G401 (cell line): ENCODE measurements at places on chromosomes 1 and 21.

- no peak for DNase-seq
These were observed 39.0 kb downstream of the TBX19 start for GRCh38 chr1:168319691-168320090.

GRCh38 chr1:43156026-43156425, 16.1 kb downstream of the EBNA1BP2 start:
- no peak for DNase-seq

DNA sequence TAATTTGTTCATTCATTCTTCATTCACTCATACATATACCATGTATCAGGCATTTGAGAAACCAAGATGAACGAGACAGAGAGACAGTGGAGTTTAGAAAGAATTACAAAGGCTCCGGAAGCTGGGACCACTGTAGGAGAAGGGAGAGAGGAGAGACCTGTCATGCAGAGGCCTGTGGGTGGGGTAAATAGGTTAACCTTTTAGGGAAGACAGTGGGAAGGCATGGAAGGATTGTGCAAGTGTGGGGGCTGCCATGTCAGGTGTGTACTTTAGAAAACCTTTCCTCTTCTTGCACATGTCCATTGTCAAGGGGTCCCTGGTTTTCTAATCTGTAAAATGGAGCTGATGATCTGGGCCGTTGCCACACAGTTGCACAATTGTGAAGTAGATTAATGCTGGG, 44.2 kb upstream of the POU3F1 start:
- DNase-seq = no peak

DNA sequence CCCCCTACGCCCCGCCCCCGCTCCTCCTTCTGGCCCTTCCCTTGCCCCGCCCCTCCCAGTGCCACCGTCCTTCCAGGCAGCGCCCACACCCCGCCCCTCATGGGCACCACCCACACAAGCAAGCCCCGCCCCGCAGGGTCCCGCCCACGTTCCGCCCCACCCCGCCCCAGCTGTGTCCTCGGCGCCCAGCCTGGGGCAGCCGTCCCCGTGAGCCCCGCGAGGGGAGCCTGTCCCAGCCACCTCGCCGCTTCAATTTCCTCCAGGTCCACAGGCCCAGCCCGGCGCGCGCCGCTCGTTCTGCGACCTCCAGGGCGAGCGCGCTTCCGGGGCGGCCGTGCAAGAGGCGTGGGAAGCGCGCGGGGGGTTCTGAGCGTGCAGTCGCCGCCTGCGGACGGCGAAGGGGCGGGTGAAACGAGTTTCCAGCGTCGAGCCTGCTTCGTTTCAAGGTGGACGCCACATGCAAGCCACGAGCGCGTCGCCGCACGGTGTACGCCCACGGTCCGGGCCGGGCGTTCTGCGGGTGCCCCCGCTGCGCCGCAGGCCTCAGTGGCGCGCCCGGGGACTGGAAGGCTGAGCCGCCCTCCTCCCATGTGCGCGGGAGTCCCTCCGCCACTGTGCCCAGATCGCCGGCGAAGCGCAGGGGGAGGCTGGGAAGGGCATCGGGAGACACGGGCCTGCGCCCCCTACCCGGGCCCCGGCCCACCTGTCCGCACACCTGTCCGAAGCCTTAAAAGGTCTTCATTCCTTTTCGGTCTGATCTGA, 10.8 kb upstream of the FAAP20 start:
- DNase-seq = peak; percentile 87

DNA sequence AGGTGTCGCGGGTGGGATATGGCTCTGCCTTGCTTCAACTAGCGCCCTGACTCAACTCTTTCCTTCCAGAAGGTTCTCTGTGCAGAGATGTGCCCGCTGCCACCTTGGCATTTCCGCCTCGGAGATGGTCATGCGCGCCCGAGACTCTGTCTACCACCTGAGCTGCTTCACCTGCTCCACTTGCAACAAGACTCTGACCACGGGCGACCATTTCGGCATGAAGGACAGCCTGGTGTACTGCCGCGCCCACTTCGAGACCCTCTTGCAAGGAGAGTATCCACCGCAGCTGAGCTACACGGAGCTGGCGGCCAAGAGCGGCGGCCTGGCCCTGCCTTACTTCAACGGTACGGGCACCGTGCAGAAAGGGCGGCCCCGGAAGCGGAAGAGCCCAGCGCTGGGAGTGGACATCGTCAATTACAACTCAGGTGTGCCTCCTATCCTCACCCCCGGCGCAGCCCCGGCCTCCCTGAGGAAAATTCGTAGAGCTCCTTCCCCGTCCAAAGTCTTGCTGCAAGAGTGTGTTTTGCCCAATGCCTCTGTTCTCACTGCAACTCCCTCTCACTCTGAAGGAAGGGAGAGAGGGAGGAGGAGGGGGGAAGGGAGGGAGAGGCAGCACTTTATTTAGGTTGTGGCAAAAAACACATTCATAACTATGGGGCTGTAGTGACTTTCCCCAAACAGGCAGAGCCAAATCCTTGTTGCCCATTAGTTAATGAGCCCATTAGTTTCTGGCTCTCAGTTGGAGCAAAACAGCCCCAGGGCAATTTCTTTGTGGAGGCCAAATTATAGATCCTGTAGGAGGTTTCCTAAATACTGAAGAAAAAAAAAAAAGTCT, 4.3 kb downstream of the LHX9 start:
- DNase-seq = no peak

GRCh38 chr21:37244501-37245095, 22.5 kb downstream of the VPS26C start:
- DNase-seq = no peak

DNA sequence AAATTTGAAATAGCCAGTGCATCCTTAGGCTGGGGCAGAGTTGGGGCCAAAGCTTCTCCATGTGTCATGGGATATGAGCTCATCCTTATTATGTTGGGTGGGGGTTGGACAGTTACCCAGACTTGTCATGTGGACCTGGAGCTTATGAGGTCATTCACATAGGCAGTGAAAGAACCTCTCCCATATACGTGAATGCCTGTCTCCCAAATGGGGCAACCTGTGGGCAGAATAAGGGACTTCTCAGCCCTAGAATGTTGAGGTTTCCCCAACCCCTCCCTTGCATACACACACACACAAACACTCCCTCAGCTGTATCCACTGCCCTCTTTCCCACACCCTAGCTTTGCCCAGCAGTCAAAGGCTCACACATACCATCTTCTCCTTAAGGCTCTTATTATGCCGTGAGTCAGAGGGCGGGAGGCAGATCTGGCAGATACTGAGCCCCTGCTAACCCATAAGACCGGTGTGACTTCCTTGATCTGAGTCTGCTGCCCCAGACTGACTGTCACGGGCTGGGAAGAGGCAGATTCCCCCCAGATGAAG, 2.3 kb upstream of the IVL start:
- no peak for DNase-seq

DNA sequence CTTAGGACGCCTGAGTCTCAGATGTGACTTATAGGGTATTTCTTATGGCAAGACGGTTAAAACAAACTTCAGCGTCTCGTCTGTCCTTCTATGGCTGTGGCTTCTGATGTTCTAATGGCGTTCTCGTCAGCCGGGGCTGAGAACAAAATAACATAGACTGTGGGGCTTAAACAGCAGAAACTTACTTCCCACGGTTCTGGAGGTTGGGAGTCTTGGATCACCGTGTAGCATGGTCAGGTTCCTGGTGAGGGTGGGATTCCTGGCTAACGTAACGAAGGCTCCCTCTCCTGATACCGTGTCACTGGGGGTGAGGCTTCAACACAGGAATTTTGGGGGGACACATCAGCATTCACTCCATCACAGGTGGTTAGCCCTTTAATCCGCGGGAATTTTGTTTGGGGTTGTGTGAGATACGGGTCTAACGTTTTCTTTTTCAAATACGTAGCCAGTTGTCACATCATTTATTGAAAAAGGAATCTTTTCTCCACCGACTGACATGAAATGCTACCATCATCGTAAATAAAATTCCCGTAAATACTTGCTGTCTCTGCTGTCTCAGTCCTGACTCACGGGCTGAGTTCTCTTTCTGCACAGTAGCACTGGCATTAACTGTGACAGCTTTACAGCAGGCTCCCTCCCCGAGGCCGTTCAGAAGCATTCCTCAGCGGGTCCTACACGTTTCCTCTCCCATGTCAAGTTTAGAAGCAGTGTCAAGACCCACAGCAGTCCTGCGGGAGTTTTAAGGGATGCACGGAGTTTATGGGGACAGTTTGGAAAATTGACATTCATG, 8.1 kb upstream of the POFUT2 start:
- no peak for DNase-seq

GRCh38 chr1:184017306-184017705, 20.2 kb downstream of the COLGALT2 start:
- DNase-seq = no peak

- peak; percentile 26 for DNase-seq
These were observed 357.6 kb downstream of the KIF26B start for GRCh38 chr1:245512181-245512888.

GRCh38 chr21:34536820-34537219, 24.8 kb upstream of the KCNE1 start:
- DNase-seq = no peak

GRCh38 chr1:198019126-198019525, 102.0 kb downstream of the LHX9 start:
- no peak for DNase-seq

DNA sequence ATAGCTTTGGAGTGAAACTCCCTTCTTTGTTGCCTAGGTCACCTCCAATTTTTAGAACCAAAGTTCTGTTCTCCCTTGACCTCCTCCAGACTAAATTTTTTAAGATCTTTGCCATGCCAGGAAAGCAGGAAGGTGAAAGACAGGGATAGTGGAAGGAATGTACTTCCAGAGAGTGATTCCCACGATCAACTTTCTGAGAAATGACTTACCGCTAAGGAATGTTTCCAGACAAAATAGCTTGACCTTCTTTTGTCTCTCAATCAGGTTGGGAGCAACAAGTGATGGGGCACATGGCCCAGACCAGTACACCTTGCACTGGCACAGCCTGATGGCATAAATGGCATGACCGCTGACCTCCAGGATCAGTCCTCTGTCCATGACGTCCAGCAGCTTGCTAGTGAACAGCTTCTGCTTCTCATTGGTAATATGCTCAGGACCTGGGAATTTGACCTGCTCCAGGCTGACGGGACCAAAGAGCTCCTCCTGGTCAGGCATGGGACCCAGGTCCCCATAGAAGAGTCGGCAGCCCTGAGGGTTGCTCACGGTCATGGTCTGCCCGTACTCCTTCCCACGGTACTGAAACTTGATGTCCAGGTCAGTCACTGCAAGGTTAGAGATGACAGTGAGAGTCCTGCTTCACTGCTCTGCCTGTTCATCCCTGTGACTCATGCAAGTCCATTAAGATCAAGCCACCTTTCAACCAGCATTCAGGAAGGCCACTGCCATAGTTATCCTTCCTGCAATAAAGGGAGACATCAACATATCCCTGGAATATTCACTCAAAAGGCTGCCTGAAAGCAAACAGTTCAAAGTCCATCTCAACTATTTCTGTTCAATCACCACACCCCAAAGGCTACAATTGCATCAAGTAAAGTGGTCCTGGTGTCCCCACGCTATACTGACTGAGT, 6.2 kb upstream of the C1orf74 start:
- DNase-seq = no peak

GRCh38 chr1:206708058-206708457, 23.4 kb downstream of the MAPKAPK2 start:
- no peak for DNase-seq

- no peak for DNase-seq
These were observed 50.1 kb upstream of the KRTAP19-8 start for GRCh38 chr21:31088474-31088751.

- DNase-seq = no peak
These were observed 34.0 kb upstream of the SSX2IP start for GRCh38 chr1:84724128-84724860.

DNA sequence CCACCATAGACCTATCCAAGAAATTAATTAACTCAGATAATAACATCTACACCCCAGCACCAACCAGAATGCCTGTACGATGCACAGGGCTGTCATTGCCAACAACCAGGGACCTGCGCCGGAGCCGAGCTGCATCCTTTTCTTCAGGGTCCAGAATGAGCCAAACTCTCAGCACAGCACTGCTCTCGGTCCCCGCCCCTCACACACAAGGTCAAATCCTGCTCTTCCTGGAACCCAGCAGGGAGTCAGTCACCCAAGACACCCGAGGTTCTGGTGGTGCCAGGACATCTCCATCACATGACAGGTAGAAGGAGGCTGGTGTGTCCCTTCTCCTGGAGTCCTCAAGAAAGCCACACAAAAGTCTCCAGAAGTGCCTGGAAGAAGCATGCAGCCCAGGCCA, 31.9 kb downstream of the NPHP4 start:
- DNase-seq = no peak

- no peak for DNase-seq
These were observed 351.3 kb downstream of the RRAGC start for GRCh38 chr1:38508232-38508631.

- DNase-seq = no peak
These were observed 53.1 kb upstream of the RC3H1 start for GRCh38 chr1:174075245-174075692.

DNA sequence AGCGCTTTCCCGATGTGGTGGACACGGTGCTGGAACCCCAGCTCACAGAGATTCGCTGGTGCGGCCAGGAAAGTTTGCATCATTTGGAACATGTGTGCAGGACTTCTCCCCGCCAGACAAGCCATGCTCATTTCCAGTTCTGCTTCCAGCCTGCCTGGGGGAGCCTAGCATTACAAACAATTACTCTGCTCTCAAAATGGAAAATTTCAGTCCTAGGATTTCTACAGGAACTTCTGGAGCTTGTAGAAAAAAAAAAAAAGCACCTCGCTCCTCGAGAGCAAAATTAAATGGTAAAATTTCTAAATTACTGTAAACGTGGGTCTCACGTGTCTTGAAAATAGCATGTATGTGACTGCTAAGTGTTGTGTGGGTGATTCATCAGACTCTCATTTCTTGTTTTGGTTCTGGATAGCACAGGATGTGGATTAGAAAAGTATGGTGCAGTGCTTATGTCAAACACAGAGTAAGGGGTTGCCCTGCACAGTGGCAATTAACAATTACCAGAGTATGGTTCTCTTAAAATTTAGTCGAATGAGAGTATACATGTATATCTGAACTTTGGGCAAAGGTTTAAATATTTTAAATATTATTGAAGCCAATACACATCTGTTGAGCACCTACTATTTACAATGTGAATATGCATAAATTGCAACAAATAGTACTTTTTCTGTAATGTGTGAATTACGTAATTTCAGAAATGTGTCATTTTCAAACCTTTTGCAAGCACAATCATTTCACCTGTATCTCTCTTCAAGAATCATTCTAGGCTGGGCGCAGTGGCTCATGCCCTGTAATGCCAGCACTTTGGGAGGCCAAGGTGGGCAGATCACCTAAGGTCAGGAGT, 61.8 kb upstream of the PTGFRN start:
- DNase-seq = no peak

DNA sequence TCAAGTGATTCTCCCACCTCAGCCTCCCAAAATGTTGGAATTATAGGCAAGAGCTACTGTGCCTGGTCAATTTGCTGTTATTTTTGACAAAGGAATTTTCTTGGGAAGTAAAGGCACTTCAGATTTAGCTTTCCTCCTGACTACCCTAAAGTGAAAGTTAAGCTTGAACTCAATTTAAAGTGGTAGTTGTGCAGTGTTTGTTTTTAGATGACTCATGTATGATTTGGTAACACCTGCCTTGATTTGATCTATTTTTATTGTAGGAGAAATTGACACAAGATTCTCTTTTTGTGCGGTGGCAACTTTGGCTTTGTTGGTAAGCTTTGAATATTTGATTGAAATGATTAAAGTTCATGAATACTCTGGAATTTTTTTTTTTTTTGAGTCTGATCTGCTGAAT, 5.0 kb downstream of the RABGGTB start:
- DNase-seq = no peak
